ENCODE measurements at places on chromosomes 16 and 17.

DNA sequence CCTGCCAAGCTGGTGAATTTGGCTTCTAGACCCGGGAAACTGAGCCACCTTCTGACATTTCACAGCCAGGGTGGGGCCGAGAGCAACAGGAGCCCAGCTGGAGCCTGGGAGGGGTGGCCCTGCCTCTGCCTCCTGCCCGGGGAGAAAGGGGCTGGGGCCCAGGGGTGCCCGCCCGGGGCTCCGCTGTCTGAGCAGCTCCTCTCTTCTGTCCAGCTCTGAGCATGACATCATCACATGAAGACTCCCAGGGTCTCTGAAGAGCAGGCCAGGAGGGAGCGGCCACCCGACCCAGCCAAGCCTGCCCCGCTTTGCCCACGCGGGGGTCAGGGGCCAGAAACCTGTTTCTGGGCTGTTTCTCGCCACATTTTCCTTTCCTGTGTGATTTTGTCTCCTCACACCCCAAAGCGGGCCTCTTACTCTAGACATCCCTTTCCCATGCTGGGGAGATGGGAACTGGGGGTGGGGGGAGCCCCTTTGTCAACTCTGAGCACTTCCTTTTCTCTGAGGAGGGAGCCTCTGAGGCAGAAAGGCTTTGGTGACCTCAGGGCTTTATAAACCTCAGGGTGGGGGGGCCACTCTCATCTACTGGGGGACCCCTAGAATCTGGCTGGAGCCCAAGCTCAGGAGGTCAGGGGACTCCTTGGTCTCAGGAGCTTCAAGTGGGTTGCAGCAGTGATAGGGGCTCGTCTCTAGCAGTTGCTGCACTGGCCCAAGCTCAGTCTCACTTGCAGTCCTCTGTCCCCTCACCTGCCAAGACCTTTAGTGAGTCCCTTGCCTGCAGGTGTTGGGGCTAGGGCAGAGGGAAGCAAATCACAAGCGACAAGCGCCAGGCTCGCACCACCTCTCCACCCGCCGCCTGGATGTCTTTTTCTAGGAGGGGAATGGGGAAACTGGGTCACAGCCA is 7.6 kb downstream of the UBALD2 start:
- peak; percentile 79 for DNase-seq

DNA sequence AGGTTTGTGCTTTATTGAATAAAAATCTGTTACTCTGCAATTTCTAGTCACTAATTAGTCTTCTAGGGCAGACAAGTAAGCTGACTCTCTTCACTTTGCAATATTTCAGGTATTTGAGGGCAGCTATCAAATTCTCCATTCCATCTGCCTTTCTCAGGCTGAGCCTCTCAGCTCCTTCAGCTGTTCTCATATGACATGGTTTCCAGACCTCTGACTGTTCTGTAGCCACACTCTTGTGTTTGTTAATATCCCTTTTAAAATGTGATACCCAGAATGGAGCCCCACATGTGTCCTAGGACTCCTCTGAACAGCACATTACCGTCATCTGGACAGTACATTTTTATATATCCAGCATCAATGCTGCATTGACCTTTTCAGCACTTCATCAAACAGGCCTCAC is 46.1 kb upstream of the MTMR4 start:
- no peak for DNase-seq

GRCh38 chr16:369866-370436 is 387 bp downstream of the MRPL28 start:
- no peak for DNase-seq

- DNase-seq = no peak
Measured at GRCh38 chr17:73141411-73141810, 23.4 kb upstream of the SSTR2 start.

DNA sequence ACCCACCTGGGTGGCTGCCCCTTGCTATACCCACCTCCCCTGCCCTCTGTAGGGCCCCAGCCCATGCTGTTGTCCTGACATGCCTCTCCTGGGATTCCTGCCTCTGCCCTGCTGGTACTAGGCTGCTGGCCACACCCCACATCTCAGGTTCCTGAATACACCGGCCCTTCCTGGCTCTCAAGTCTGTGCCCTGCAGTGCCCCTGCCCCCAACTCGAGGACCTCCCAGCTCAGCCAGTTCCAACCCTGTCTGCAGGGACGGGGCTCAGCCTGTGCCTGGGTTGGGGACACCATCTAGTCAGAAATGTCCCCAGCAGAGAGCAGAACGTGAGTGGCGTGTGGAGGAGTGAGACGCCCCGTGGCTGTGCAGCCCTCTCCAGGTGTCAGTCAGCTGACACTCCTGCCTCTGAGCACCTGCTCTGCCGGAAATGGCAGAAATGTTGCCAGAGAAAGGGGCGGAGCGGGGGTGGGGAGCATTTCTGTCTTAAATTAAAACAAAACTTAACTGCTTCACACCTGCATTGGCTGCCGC is 28.7 kb downstream of the ACSF3 start:
- DNase-seq = peak; percentile 59

DNA sequence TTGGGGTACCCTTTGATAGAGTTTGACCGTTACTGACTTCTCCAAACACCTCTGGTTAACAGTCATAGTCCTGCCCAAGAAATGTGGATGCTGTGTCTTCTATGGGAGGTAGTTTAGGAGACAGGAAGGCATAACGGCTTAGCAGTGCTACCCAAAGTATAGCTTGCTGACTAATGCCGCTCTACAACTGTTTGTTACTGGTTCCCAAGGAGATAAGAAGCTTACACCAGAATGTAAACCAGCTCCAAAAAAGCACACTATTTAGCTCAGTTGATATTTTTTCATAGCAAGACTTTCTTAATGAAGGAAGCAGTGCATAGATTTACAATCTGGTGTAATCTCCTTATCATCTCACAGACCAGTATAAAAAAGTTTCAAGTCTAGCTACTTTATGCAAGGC is 95.7 kb downstream of the HS3ST3B1 start:
- DNase-seq = no peak

- no peak for DNase-seq
Measured at GRCh38 chr16:8847623-8848022, 21.2 kb downstream of the CARHSP1 start.

GRCh38 chr16:1884155-1884760 is 12.3 kb upstream of the MEIOB start:
- DNase-seq = no peak

DNA sequence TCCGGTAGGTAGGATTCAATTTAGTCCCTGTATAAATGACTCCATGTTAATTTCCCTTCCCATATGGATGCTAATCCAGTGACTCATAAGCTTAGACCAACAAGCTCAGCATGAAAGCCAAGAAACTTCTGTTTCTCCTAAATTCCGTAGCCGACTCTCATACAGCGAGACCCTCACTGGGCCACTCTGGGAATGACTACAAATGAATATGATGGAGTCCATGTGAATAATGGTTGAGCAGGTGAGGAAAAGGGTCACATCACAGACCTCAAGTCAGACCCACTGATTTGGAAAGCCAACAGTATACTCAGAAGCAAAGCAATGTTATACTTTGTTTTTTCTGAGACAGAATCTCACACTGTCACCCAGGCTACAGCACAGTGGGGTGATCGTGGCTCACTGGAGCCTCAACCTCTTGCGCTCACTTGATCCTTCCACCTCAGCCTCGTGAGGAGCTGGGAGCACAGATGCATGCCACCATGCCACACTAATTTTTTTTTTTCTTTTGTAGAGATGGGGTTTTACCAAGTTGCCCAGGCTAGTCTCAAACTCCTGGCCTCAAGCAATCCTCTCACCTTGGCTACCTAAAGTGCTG is 14.6 kb downstream of the RSL1D1 start:
- DNase-seq = no peak

GRCh38 chr17:76736349-76737081 is 616 bp downstream of the SRSF2 start:
- DNase-seq = peak; percentile 59

- DNase-seq = no peak
Measured at GRCh38 chr16:24717411-24717810, 12.0 kb upstream of the TNRC6A start.

- no peak for DNase-seq
Measured at GRCh38 chr17:3594051-3594800, 15.0 kb downstream of the TRPV1 start.

GRCh38 chr17:37848690-37849616 is 75.3 kb upstream of the TBC1D3K start:
- no peak for DNase-seq

- DNase-seq = no peak
Measured at GRCh38 chr17:65093930-65094329, 37.4 kb upstream of the GNA13 start.

GRCh38 chr17:57559226-57559625 is 185.9 kb downstream of the CCDC182 start:
- DNase-seq = no peak

DNA sequence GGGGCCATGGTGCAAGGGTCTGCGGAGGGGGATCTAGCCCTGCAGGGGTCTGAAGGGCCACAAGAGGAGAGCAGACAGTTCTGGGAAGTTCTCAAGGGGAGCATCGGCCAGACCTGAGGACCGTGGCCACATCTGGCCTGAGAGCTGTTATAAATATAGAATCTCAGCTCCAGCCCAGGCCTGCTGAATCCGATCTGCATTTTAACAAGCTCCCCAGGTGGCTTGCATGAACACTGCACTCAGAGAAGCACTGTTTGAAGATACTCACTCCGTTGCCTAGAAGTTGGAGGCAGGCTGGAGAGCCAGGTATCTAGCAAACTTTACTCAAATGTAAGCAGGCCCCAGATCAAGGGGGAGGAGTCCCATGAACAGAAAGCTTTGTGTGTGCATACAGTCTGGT is 61.3 kb downstream of the NKD1 start:
- DNase-seq = no peak

DNA sequence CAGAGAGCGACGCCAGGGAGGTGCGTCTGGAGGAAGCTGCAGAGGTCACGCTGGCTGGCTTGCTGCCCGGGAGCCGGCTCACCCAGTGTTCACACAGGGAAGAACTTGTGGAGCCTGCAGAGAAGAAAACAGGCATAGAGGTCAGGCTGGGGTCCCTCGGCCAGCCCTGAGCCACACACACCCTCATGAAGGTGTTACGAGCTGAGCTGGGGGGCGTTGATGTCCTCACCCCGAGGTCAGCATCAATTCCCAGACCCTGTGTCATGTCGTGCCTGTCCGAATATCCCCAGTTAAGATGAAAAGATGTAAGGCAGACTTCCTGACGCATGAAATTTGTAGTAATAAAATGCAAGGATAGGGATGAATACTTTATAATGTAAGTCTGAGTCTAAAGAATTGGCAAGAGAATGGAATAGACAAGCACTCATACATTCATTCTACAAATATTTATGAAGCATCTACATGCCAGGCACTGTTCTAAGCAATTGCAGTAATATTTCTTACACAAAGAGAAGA is 77.1 kb downstream of the USP31 start:
- no peak for DNase-seq

DNA sequence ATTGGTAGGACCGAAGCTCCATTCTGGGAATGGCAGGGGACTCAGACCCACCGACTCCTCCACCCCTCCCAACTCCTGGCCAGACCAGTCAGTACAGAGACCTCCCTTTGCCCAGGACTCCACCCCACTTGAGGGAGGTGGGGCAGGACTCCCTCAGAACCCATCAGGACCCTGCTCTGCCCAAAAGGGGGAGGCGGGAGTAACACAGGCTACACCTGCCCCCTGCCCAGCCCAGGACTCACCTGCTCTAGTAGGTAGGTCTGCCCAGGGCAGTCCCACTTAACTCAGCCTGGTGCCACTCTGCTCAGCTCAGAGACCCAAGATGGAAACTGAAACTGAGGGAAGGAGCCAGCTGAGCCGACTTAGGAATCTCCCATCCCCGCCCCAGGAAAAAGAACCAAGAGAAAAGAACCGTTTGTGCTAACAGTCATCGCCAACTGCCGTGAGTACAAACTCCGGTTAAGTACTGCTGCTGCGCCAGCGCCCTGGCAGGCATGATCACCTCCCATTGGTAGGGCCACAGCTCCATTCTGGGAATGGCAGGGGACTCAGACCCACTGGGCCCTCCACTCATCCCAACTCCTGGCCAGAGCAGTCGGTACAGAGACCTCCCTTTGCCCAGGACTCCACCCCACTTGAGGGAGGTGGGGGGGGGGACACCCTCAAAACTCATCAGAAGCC is 503 bp downstream of the DHX58 start:
- no peak for DNase-seq

- DNase-seq = peak; percentile 51
Measured at GRCh38 chr16:12323007-12323758, 346.6 kb downstream of the SNX29 start.

DNA sequence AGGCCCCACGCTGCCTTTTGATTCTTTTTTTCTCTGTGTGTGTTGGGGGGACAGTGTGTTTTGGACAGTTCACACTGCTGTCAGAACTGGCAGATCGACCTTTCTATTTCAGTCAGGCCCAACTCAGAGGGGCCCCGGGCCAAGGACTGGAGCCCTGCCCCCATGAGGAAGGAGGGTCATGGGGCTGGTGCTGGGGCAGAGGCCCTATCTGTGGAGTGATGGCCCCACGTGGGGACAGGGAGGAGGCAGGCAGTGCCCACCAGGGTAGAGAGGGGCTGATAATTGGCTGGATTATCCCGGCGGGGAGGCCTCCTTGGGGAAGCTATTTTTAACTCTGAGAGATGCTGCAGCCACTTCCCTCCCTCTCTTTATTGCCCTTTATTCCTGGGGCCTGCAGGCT is 5.7 kb upstream of the KCNJ12 start:
- DNase-seq = no peak

DNA sequence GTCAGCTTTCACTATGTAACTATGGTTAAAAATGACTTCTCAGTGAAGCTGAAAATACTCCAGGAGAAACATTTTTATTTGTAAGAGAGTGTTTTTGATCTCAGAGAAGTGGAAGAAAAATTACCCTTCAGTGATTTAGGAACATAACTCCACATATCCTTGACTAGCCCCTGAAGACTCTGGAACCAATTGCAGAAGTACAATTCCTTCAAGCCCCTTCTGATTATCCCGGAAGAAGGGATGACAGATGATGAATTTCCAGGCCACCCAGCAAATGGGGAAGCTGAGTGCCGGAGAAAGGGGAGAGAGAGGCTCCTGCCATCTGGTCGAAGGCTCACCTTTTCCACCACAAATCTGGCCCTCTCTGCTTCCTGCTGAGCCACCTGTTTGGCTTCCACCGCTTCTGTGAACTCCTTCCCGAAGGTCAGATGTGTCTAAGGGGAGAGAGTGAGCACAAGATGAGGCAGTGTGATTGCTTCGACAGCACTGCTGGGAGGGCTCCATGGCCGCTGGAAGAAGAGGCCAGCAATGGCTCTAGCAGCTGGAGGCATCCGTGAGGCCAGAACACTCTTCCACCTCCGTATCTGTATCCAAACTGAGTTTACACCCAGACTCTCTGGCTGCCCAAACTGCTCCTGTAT is 8.1 kb downstream of the PHB1 start:
- DNase-seq = no peak

DNA sequence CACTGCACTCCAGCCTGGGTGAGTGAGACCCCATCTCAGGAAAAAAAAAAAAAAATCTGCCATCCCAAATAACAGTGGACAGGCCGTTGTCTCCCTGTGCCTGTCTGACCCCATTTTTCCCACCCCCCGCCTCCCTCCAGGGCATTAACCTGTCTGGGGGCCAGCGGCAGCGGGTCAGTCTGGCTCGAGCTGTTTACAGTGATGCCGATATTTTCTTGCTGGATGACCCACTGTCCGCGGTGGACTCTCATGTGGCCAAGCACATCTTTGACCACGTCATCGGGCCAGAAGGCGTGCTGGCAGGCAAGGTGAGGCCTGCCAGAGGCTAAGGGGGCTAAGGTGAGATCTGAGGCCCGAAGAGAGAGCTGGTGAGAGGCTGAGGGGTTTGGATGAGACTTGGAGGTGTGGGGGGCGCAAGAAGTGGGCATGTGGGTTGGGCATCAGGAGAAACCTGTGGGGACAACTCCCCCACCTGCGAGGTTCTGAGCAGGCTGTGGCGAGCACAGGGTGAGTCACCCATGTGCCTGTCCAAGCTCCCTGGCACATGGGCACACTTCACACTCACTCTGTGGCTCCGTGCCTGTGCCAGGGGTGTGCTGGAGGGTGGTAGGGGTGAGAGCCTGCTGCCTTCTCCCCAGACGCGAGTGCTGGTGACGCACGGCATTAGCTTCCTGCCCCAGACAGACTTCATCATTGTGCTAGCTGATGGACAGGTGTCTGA is 34.7 kb downstream of the ANKRD40 start:
- DNase-seq = no peak

Data from memory B cell (primary cell).